ENCODE measurements at places on chromosomes 5 and 9.

GRCh38 chr5:15256485-15256884 is 243.5 kb upstream of the FBXL7 start:
- DNase-seq, result no peak

DNA sequence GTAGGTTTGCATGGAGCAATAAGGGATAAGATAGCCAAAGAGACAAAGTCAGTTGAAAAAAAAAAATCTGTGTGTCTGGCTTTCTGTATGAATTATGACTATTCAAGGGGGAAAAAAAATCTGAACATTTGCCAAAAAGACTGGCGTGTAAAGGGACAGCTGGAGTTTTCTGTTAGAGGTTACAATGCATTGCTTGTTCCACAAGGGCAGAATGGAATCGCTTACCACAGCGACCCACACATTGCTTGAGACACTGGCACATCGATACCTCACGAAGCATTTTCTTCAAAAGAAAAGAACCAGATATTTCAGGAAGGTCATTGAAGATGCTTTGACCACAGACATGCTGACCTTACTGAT is 327.8 kb downstream of the TMEM167A start:
- DNase-seq, result no peak

DNA sequence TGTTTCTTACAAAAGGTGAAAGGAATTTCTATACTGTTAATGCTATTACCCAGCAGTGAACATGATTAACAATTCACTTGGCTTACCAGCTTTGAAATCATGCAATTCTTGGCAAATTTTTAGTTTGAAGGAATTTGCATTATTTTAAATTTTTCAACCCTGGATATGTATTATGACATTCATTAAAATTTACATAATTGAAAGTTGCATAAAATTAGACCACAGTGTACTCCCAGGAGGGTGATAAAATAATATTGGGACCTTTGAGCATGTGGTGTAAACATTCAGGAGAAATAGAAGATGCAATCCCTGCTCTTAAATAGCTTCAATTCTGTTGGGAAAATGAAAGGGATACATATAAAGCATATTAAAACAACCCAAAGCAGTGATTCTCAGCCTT is 412.2 kb upstream of the SGCD start:
- DNase-seq, result no peak

DNA sequence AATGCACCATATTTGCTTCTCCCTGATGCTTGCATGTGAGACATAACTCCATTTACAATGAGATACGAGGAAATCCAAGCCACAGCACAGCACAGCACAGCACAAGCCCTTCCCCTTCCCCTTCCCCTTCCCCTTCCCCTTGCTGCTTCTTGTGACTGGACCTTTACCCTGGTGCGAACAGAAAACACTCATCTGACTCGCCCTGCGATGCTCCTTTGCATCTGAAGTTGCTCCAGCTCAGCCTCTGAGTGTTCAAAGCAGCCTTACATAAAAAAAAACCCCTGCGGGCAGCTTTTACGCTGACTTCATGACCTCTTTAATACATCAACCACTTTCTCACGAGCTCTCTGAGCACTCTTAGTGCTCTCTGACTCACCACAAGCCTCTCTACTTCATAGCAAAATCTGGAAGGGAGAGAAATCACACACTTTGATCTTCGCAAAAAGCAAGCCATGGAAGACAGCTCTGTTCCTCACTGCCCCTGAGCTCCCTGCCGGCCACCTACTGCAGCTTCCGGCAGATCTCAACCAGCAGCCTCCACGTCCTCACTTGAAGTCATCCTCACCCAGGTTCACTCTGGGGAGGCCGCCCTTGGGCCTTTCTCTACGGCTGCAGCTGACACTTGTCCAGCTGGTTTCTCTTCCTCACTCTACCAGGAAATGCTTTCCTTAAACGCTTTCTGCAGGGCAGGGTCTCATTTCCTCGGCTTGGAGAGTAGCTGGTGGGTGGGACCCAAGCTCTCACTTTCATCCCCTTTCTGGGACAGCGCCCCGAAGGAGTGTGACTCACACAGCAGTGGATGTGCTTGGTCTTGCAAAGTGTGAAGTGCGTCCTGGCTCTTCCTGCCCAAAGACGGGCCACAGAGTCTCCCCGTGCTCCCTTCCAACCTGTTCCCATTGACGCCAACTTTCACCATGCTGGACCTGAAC is 5.3 kb downstream of the SLC34A1 start:
- DNase-seq, result no peak

DNA sequence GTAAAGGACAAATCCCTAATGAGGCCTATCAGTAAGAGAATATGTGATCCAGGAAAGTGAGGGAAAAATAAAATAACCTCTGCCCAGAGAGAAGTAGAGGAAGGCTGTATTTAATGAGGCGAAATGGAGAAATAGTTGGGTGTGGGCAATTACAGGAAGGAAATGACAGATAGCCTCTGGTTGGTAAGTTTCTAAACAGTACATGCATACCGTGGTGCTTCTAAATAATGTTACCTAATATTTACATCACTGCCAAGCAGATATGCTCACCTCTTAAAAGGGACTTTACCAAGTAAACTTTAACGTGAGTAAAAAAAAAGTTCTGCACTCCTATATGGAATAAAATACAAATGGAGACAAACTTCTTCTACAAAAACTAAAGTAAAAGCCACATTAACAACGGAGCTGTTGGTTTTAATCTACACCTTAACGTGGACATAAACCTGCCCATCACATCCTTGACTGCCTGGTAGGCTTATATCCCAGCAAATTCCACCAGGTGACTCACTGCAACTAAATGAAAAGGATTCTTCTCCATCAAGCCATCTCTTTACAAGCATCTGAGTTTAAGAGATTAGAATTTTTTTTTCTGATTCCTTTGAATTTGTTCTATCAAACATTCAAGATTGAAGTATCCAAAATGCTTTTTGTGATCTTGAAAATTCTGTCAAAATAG is 12.4 kb downstream of the NFIL3 start:
- DNase-seq, result no peak

DNA sequence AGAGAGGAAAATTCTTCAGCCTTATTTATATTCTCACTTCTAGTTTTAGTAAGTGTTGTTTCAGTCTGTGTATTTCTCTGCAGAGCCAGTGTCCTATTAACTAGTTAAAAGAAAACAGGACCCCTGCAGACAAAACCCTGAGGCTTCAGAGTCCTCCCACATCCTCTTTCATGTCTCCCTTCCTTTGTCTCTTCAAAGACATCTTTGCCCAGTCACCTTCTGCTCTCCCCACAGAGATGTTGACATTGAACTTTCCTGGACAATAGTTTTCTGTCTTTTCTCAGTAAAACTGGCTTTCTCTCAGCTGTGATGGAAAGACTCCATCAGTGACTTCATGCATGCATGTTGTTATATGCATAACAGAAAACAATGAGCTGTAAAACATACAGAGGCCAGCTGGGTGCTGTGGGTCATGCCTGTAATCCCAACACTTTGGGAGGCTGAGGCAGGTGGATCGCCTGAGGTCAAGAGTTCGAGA is 20.2 kb downstream of the GRAMD2B start:
- DNase-seq, result no peak

GRCh38 chr5:172661526-172661925 is 20.5 kb downstream of the NEURL1B start:
- DNase-seq, result no peak

DNA sequence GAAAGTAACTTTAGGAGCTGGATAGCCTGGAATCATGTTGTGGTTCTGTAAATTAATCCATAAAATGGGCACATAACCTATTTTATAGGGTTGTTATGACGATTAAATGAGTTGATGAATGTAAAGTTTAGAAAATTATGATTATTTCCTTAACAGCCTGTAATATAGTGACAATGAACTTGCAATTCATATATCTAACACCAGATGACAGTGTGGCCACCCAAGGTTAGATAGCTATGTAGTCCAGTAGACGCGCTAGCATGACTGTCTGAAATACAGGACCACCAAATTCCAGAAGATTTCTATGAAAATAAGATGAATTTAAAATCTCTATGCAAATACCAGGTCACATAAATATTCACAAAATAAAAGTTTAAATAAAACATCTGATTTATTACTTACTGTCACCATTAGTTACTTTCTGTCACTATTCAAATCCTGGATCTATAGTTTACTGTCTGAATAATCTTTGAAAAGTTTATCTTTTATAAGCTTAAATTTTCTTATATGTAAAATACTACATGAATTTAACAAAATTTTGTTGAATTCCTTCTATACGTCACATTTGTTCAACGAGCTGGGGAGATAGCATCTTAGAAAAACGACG is 26.1 kb upstream of the MACIR start:
- DNase-seq, result no peak

GRCh38 chr5:67355120-67355713 is 158.6 kb upstream of the CD180 start:
- DNase-seq, result peak; percentile 43

DNA sequence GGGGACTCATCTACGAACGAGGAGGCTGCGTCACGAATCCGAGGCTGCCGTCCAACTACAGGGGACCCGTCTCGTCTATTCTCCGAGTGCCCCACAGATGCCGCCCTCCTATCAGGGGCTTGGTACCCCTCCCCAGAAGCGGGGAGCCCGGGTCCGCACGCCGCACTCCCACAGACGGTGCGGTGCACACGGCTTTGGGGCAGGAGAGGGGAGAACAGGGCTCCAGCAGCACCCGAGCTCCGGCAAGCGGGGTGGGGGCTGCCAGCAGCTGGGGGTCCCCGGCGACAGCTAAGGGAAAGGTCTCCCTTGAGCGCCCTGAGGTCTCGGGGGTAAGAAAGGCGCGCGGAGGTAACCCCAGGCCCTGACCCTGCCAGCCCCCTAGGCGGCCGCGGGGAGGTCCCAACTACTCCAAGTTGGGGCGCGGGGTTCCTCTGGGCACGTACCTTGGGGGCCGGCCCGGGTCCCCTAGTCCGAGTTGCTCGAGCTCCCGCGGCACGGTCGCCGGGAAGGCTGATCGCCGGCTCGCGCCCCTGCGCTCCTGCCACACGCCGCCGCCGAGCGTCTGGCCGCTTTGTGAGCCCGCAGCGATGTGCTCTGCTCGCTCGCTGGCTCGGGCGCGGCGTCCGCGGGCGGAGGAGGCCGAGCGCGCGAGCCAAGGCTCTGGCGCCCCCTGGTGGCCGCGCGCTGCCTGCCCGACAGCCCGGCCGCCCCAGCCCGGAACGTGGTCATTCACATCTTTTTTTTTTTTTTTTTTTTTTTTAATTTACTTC is at the start of gene SPOCK1:
SPOCK1 (minus strand) TSS at position 591 of the 770 bp plus-strand sequence.
- DNase-seq, result peak; percentile 67

DNA sequence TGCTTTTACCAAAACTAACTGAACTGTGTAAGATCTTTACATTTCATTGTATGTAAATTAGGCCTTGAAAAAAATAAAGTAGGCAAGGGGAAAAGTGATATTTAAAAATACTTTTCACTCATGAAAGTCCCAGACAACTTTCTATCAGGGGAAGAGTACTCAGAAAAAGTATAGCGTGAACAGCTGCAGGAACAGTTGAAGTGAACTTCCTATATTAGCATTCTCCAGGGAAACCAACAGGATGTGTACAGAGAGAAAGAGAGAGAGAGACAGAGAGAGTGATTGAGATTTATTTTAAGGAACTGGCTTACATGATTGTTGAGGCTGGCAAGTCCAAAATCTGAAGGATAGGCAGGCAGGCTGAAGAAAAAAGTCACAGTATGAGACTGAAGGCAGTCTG is 42.0 kb downstream of the ERMP1 start:
- no peak for DNase-seq

GRCh38 chr5:57259704-57260103 is 85.8 kb downstream of the GPBP1 start:
- no peak for DNase-seq

DNA sequence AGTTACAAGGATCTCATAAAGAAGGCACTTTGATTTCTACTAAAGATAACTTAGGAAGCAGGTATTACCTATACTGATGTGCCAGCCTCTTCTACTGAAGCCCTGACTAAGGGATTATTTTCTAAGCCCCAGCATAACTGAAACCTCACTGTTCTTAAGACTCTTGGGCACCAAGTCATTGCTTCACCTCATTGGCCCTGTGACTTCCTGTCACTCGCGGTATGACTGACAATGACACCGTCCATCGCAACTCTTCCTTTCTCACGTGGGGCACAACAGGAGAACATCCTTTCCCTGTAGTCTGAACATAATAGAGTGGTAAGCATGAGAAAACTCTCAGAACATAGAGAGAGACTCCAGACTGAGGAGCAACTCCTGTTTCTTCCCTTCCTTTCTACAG is 6.4 kb downstream of the OR2V2 start:
- DNase-seq, result no peak

GRCh38 chr9:68934329-68934644 is 79.6 kb downstream of the PRKACG start:
- no peak for DNase-seq

DNA sequence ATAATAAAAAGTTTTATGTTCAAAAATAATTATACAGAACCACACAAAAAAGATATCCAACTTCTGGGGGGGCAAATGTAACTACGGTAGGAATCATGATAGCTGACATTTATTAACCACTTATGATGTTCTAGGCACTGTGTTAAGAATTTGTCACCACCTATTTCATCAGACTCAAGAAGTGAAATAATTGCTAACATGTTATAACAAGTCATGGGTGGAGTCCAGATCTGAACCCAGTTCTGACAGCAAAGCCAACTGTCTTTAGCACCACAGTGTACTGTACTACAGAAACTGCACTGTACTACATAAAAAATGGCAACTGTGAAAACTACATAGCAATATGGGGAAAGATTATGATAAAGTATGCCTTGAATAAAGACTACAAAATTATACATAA is 3.0 kb upstream of the SAP30L start:
- DNase-seq, result no peak

GRCh38 chr5:113641715-113642114 is 128.2 kb downstream of the YTHDC2 start:
- no peak for DNase-seq

DNA sequence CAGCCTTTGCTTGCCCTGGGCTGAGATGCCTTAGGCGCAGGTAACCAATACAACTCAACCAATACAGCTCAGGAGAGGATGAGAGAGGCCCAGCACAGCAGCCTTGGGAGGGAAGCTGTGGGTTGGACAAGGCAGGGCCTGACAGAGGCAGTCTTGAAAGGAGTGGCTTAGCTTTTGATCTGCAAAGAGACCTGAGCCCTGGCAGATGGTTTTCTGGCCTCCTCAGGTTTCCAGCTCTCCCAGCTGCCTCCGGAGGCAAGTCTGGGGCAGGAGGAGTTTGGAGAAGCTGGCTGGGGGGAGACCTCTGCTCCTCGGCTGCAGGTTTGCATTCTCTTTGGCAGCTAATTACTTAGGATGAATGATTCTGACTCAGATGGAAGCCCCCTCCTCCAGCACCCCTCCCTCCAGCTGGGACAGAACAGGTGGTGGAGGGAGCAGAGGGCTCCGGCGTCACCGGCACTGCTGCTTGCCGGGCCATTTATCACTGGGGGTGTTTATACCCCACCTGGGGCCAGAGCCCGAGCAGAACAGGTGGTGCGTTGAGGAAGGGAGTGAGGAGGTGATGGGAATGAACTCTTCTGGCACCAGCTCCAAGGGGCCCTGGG is 50.8 kb downstream of the TSPAN17 start:
- no peak for DNase-seq

Data from NCI-H1436 (cell line).